ENCODE measurements at places on chromosomes 4 and X. TPM values are rescaled to one million over a fixed set of nuclear protein-coding genes. Genes with fewer than 3 reads are reported as not detected.

DNA sequence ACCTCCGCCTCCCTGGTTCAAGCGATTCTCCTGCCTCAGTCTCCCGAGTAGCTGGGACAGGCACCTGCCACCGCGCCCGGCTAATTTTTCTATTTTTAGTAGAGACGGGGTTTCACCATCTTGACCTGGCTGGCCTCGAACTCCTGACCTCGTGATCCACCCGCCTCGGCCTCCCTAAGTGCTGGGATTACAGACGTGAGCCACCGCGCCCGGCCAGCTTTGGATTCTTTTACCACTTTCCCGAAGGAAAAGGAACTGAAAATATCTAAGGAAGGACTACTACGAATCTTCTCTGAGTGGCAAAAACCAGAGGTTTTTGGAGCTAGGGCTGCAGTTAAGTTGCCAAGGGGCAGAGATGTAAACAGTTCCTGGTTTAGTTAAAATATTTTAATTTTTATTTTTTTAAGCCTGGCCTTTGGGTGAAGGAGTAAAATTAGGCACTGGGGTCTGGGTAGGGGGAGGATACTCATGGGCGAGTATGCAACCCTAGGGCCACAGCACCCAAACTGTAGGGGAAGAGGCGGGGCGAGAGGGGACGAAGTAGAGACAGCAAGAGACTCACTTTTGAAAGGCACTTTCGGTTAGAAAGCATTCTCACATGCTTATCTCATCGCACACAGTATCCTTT is 525 bp upstream of the CISD2 start:
- peak; percentile 27 for DNase-seq

GRCh38 chr4:158811704-158812103 is 42.9 kb downstream of the FNIP2 start:
- DNase-seq: peak; percentile 83

- no peak for DNase-seq
Observed at GRCh38 chr4:125322366-125322730, 7.6 kb downstream of the FAT4 start.

Gene EMCN
- 1.9 TPM for total RNA-seq

DNA sequence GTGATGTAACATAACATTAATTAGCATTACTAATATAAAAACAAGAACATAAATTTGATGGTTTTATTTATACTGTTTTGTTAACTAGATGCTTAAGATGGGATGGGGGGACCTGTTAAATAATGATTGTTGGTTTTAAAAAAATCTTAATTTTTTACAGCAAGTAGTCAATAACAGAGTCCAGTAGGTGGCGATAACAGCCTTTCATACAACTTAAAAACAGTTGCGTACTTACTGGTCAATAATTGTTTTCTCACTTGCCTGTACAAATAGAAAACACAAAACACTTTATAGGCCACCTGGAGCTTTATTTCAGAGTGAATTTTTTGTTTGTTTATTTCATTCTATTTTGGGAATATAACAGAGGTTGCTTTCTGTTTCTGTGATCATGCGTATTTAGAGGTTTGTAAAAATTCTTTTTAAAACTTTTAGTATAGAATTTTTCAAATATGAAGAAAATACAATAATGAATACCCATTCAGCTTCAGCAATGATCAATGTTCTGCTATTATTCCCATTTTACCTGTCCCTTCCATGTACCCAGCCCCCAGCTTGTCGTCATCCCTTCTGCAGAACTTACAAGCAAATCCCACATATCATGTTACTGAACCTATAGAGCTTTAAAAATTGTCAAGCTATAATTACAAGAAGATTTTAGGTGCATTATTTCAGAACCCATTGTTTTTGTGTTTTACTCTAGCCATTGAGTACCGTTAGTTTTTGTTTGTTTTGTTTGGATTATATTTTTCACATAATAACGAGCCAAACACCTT is 97.1 kb downstream of the MRPL1 start:
- no peak for DNase-seq

DNA sequence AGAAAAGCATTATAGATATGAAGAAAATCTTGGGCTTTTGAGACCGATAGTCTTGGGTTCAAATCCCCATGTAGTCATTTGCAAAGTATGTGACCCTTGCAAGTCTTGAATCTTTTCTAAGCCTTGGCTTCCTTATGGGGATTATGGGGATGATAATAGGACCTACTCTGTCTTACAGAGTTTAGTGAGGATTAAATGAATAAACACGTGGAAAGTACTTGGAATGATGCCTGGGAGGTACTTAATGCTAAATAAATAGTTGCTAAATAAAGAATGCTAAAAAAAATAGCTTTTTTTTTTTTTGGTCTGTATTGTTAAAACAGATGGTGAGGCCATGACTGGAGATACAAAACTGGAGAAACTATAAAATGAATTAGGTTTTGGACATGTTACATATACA is 292.7 kb downstream of the GPAT3 start:
- no peak for DNase-seq

Gene TNMD
- total RNA-seq: 1.8 TPM

Gene PDE6B
- total RNA-seq: not detected

DNA sequence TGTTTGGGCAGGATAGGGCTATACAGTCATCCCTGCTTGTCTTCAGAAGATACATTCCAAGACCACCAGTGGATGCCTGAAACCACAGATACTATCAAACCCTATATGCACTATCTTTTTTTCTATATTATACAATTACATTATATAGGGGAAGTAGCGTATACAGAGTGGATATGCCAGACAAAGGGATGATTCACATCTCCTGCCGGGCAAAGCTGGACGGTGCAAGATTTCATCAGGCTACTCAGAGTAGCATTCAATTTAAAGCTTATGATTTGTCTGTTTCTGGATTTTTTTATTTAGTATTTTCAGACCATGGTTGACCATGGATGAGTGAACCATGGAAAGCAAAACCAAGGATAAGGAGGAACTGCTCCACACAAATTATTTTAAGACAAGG is 7.0 kb upstream of the AMTN start:
- no peak for DNase-seq

DNA sequence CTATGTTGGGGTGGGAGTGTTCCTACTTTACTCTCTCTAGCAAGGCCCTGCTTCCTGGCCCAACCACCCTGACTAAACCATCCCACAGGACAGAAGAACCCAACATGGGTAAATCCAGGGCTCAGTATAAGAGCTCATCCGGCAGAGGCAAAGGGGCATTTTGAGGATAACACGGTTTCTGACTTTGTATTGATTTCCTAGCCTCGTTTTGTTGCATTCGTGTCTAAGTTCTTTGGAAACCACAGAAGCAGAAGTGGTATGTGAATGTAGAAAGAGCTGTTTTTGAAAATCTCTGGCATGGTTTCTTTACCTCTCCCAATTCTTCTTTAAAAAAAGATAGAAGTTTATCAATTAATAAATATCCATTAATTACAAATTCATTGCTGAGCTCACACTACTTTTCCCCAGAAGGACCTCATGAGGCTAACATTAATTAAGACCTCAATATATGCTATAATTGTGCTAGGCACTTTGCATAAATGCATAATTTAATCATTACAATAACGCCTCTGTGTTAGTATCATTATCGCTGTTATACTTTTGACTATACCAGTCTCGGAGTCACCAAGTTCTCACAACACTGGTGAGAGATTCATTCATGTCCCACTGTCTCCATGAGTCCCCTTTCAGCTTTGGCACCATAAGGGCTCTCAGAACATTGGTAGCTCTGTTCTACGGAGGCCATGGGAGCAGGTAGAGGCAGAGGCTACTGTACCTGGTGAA is 5.8 kb upstream of the CLNK start:
- DNase-seq: no peak

Gene SCML1
- total RNA-seq: 4.0 TPM

GRCh38 chrX:123771449-123772064 is 38.7 kb upstream of the THOC2 start:
- DNase-seq: no peak

Gene CYLC1
- total RNA-seq: not detected

Gene FGF16
- not detected for total RNA-seq

Gene MXRA5
- 10.7 TPM for total RNA-seq

DNA sequence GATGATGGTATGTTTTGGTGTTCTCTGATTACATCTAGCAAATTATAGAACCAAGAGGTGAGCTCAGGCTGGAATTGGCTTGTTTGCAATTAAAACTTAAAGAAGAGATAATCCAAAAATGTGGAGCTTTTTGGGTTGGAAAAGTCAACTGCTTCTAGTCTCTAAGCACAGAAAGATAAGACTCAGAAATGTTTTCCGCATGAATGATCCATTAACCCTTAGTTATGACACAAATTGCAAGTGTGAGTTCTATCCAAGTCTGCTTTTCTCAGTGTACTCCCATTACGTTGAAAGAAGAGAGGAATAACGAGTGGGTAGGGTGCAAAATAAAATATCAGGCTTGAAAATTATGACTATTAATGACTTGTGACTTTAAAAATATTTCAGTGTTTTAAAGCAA is 38.5 kb downstream of the HPGD start:
- no peak for DNase-seq

Gene SPINK2
- not detected for total RNA-seq

DNA sequence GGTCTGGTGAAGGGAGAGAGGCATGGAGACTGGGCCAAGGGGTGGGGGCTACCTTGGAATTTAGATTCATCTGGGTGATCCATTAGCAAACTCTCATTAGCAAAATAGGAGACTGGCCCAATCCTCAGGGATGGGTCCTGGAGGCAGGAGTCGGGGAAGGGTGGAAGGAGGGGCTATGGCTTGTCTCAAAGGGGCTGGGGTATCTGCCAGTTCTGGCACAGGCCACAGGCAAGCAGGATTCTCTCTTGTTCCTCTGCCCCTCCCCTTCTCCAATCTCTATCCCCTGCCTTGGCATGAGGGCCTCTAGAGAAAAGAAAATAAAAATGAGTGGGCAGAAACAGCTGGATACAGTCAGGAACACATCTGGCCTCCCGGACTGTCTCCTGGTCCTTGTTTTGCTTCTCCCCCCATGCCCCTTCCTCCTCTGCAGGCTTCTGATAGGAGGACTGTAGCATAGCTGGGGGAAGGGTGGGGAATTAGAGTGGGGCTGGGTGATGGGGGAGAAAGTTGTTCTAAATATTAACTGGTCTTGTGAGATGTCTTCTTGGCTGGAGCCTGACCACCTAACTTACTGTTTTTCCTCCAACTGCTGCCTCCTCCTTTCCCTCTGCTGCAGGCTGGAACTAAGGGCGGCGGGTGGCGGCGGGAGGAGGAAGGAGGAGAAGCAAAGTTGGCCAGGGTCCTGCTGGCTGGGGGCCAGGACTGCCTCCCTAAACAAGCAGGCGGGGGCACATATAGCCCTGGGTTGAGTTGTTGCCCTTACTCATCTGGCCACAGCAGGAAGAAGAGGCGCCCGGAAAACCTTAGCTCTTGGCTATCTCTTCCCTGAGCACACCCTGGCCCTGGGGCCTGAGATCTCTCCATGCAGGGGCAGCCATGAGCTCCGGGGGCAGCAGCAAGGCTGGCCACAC is 53.3 kb upstream of the LAS1L start:
- DNase-seq: peak; percentile 96

Gene PAGE2
- not detected for total RNA-seq

- DNase-seq: no peak
Observed at GRCh38 chr4:59979061-59979460, 1221.1 kb upstream of the ADGRL3 start.

GRCh38 chrX:99421796-99422195 is 988.3 kb downstream of the PCDH19 start:
- DNase-seq: no peak

GRCh38 chrX:40172401-40173142 is 74.8 kb upstream of the BCOR start:
- DNase-seq: no peak

DNA sequence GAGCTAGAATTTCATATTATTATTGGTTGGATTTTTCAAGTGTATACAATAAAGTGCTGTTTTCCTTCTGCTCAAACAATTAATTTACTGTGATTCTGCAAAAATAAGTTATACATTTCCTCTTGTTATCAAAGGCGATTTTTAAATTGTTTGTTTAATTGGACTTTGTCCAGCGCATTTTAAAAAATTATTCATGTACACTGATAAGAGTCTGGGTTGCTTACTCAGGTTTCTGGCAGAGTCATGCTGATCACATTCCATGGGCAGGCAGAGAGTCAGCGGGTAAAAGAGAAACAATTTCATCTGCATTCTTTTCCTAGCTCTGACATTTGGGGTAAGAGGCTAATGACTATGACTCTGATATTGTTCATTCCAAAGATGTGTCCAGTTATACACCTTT is 8.9 kb downstream of the FAT4 start:
- DNase-seq: no peak

DNA sequence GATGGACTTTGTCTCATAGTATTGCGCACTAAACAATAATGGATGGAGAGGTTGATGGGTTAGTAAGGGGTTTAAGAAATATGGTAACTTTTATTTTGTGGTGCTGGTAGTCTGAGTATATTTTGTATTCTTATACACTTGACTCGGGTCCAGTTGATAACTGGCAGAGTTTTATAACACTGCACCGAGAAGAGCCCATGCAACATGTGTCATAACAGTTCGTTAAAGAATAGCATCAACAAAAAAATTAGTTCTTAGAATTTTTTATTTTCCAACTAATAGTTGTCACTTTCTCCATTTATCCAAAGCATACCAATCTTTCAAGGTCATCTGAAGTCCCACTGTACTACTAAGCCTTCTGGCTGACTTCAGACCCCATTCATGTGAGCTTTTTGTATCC is 175.1 kb downstream of the SOWAHB start:
- DNase-seq: no peak

DNA sequence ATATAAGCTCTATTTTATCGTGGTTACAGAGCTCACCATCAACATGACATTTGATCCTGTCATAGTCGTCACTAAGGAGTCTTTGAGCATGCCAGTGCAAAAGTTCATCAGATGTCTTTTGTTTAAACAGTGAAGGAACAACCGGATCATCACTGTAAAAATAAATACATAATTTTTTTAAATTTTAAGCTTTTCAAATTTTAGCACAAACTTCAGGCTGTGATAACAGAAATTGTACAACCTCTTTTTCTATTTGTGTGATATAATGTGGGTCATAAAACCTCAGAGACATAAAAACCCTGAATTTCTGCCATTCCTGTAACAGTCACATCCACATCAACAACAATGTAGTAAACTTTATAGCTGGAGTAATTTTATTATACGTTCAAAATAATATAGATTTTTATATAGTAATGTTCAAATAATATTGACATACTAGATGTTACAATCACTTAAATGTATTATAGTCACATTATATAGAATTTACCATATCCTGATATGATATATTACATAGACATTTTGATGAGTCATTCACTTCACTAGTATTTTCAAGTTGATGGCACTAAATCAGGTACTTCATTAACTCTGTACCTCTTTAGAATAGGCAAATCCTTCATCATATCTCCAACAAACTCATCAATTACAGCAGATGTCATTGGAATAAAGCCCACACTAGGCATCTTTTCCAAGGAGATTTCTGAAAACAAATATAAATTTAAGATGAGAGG is 47.7 kb downstream of the DDX60L start:
- DNase-seq: no peak

- DNase-seq: no peak
Observed at GRCh38 chr4:51851090-51851936, 8.4 kb downstream of the DCUN1D4 start.

- no peak for DNase-seq
Observed at GRCh38 chrX:154532690-154533089, 14.0 kb downstream of the G6PD start.

GRCh38 chrX:110089656-110090403 is 86.9 kb downstream of the TMEM164 start:
- DNase-seq: no peak
